ENCODE measurements at places on chromosomes 13 and 19.
A peak's percentile ranks its signal among the peaks of the same experiment; 100 is the strongest.

DNA sequence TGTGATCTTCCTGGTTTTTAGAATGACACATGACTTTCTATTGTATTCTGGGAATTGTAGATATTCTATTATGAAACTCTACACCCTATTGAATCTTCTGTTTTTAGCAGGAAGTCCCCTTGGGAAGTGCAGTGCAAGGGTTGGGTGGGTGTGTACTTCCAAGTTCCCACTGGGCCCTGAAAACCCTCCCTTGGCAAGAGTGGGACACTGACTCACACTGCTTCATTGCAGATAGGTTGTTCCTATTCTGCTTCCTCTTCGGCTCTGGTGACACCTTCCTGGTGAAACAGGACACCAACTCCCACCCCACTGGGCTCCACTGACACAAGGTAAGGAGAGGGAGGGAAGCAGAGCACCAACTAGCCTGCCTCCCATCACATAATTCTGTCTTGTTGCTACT, 121.8 kb downstream of the KCTD12 start:
- no peak for DNase-seq

DNA sequence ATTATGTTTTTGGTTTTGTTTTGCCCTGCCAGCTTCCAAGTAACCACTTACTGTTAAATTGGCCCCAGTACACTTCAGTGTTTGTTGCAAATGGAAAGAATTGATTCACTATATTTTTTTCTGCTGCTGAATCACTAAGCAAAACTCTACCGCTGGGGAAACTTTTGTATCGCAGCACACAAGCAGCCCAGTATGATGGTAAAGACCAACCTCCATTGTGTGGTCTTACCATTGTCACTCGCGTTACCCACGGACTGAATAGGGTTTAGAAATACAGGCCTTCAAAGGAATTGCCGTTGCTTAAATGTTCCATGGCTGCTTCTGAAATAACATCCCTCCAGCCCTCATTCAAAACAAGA, 7.9 kb downstream of the SPATA13 start:
- DNase-seq: no peak

DNA sequence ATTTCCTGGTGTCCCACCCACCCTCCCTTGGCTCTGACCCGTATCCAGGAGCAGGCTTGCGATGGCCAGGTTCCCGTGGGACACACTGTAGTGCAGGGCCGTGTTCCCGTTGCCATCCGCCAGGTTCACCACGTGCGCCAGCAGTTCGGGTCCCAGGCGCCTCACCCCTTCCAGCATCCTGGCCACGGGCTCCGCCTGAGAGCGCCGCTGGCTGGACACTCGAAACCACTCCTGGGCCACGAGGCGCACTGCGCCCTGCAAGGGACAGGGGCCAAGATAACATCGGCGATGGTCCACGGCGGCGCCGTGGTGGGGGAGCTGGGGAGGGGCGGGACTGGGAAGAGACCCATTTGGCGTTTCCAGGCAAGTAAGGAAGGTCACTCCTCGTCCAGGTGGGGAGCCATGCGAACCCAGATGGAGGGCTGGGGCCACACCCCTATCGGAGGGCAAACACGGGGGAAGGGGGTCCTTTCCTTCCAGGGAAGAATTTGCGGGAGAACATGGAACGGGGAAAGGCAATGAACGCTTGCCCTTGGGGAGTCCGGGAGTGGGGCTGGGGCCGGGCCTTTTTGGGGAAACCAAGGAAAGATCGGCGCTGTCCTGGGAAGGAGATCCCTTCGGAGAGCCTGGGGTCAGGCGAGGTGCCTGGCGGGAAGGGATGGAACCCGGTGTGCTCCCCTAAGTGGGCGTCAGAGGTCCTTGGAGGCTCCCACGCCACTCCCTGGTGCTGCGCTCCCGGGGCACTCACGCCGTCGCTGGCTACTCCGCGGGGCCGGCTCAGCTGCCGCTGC, 9.9 kb downstream of the KANK3 start:
- no peak for DNase-seq

DNA sequence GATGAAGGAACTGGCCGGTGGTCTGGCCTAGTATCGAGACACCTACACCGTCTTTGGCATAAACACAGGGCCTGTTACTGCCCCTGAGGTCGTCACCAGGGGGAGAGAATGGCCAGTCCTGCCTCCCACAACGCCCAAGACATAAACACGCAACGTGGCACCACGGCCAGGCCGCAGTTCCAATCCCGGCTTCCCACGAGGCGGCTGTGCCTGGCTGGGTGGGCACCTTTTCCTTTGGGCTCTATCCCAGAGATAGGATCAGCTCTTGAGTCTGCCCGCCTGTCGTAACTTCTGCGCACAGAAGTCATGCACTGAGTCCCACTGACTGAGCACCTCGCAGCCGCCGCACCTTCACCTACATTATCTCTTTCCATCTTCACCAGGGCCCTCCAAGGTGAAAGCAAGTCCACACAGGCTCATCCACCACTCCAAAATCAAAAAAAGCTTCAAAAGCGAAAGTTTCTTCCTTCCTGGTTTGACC, 1.1 kb downstream of the MIER2 start:
- no peak for DNase-seq

GRCh38 chr19:47411101-47411500, 8.2 kb downstream of the MEIS3 start:
- DNase-seq: no peak

DNA sequence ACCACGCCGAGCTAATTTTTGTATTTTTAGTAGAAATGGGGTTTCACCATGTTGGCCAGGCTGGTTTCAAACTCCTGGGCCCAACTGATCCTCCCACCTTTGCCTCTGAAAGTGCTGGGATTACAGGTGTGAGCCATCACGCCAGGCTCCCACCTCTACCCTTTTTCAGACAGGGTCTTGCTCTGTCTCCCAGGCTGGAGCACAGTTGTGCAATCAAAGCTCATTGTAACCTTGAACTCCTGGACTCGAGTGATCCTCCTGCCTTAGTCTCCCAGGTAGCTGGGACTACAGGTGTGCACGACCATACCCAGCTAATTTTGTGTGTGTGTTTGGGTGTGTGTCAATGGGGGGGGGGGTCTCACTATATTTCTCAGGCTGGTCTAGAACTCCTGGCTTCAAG, 1.7 kb downstream of the RASGRP4 start:
- DNase-seq: no peak

DNA sequence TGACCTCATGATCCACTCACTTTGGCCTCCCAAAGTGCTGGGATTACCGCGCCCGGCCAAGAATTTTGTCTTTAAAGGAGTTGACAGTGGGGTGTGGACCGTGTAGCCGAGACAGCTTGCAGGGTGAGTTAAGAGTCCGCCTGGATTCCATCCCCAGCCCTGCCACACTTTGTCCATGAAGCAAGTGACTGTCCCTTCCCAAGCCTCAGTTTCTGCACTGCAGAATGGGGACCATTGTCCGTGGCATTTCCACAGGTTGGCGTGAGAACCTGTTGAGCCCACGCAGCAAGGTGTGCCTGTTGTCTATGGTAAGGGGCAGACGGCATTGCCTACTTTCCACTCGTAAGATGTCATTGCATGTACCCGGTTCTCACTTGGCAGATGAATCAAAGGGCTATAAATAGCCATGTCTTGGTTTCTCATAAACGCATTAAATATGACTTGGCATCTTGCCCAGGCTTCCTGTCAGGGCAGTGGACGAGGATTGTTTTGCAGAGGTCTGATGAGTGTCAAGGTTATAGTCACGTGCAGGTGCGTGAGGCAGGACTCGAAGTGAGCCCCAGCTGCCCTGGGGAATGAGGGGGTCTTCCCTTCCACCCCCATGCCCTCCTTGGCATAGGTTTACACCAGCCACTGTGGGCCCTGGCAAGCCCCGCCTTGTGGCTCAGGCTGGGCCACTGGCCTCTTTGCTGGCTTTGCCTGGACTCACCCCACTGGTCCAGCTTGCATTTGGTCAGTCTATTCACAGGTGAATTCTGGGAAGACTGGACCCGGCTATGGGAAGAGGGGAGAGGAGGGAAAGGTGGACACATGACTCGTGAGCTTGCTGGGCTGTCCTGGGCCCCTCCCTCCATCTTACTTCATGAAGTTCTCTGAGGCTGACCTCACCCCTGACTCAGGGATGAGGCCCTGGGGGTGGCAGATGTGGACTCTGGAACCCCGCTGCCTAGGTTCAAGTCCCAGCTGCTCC, 14.6 kb downstream of the FAM187B start:
- DNase-seq: peak; percentile 30

GRCh38 chr13:111315347-111315995, 5.0 kb upstream of the TEX29 start:
- DNase-seq: no peak

GRCh38 chr13:101408992-101409656, 7.2 kb downstream of the NALCN start:
- DNase-seq: no peak
